A549 treated with GW870086 at 1 μM for 4 hours (cell line): ENCODE measurements at places on chromosomes 12 and 14. TPM values are rescaled to one million over a fixed set of nuclear protein-coding genes. Genes with fewer than 3 reads are reported as not detected.

RAD51AP1 gene
- total RNA-seq, result 12.1 to 25.5 TPM (median 18.1 TPM) in 5 replicates

TPPP2 gene
- total RNA-seq, result not detected in 5 replicates

SLC8A3 gene
- not detected in 5 replicates for total RNA-seq

DPY19L2 gene
- total RNA-seq, result 1.2 to 1.8 TPM (median 1.6 TPM) in 5 replicates

NTS gene
- total RNA-seq, result 51.2 to 89.6 TPM (median 80.3 TPM) in 5 replicates

CD163 gene
- total RNA-seq, result 0.12 to 0.15 TPM in 2 of 5 replicates, not detected in the others

PAX9 gene
- total RNA-seq, result 2.1 to 3.4 TPM (median 3.2 TPM) in 5 replicates

PRH2 gene
- total RNA-seq, result not detected in 5 replicates

LAG3 gene
- total RNA-seq, result 0.94 to 2.1 TPM (median 1.5 TPM) in 5 replicates

AMN1 gene
- total RNA-seq, result 8.1 to 12.2 TPM (median 8.9 TPM) in 5 replicates

ESRRB gene
- total RNA-seq, result 0.13 to 0.26 TPM (median 0.25 TPM) in 5 replicates

GLS2 gene
- total RNA-seq, result 0.08 to 0.37 TPM (median 0.31 TPM) in 4 of 5 replicates, not detected in the other

ZDHHC22 gene
- total RNA-seq, result 0.18 to 0.35 TPM (median 0.23 TPM) in 5 replicates

HOXC11 gene
- 0.52 to 0.74 TPM (median 0.58 TPM) in 5 replicates for total RNA-seq

RFX4 gene
- not detected in 5 replicates for total RNA-seq

SCFD1 gene
- 30.5 to 41.9 TPM (median 38.2 TPM) in 5 replicates for total RNA-seq

RIC8B gene
- 7.1 to 10.6 TPM (median 8.9 TPM) in 5 replicates for total RNA-seq

KRT82 gene
- not detected in 5 replicates for total RNA-seq

ZFHX2 gene
- 0.63 to 1.4 TPM (median 0.75 TPM) in 5 replicates for total RNA-seq

CMA1 gene
- total RNA-seq, result not detected in 5 replicates

ARHGEF40 gene
- 7.8 to 13.1 TPM (median 9.5 TPM) in 5 replicates for total RNA-seq

TMEM132D gene
- not detected in 5 replicates for total RNA-seq

SOAT2 gene
- total RNA-seq, result 0.06 to 0.44 TPM (median 0.40 TPM) in 5 replicates

STAC3 gene
- total RNA-seq, result 0.15 to 0.49 TPM (median 0.26 TPM) in 5 replicates

RIMBP2 gene
- not detected in 5 replicates for total RNA-seq

PSME2 gene
- 161 to 196 TPM (median 170 TPM) in 5 replicates for total RNA-seq
